ENCODE measurements at places on chromosomes 5 and 9. TPM values are rescaled to one million over a fixed set of nuclear protein-coding genes. Genes with fewer than 3 reads are reported as not detected.

DNA sequence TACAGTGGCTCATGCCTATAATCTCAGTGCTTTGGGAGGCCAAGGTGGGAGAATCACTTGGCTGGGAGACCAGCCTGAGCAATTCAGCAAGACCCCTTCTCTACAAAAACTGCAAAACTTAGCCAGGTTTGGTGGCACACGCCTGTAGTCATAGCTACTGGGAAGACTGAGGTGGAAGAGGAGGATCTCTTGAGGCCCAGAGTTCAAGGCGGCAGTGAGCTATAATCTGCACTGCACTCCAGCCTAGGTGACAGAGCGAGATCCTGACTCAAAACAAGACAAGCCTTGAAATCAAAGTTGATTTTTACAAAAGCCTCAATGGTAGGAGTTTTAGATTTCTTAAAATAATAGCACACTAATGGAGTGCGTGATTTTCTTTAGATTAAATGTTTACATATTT, 14.6 kb downstream of the UBE2D2 start:
- peaks cover 12% of the 10 kb centered on the region for H3K4me1 ChIP-seq
- no peaks in the 10 kb centered on the region for H3K36me3 ChIP-seq
- H3K27me3 ChIP-seq, result no peaks in the 10 kb centered on the region
- no peak overlapping the region for H3K27ac ChIP-seq

- no peak overlapping the region for H3K27ac ChIP-seq
- peak; percentile 52 for DNase-seq
- H3K4me3 ChIP-seq, result no peak overlapping the region
- H3K27me3 ChIP-seq, result no peaks in the 10 kb centered on the region
- no peaks in the 10 kb centered on the region for H3K36me3 ChIP-seq
- peaks cover 53% of the 10 kb centered on the region for H3K4me1 ChIP-seq
Measured at GRCh38 chr5:116542619-116543018, 32.0 kb downstream of the SEMA6A start.

- no peak overlapping the region for H3K4me3 ChIP-seq
- H3K27me3 ChIP-seq, result no peaks in the 10 kb centered on the region
- no peak overlapping the region for H3K27ac ChIP-seq
- H3K36me3 ChIP-seq, result no peaks in the 10 kb centered on the region
Measured at GRCh38 chr5:111762895-111763294, 5.9 kb upstream of the NREP start.

DNA sequence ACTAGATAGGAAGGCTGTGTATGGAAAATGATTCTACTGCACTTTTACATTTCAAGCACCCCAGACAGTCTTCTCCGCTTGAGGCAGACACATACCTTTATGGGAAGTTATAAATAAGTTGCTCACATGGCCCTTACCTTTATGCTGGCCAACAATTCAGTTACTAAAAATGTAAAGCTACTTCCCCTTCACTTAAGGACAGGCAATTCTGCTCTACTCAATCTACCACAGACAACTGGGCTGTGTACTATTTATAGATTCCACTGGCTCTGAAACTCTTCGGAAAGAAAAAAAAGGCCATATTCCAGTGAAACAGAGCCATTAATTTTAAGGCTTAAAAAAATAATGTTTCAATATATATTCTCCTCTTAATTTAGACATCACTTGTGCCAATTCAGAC, 59.4 kb downstream of the ELAVL2 start:
- H3K27ac ChIP-seq, result no peak overlapping the region
- no peaks in the 10 kb centered on the region for H3K36me3 ChIP-seq
- H3K27me3 ChIP-seq, result no peaks in the 10 kb centered on the region
- DNase-seq, result no peak

DNA sequence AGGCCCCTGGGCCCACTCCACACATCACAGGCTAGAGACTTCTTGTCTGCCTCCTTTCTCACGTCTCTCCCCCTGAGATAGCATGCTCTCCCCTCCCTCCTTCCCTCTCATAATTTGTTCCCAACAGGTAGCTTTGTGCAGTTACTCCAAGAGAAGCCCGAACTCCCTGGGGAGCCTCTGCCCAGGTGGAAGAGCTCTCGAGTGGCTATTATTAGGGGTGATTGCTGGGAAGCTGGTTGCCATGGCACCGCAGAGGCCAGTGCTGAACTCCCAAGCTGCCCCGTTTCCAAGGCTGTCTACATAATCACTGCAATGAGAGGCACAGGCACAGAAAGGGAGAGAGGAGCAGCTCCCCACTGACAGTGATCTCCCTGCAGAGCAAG, 104.7 kb upstream of the GPR151 start:
- DNase-seq, result no peak
- peaks cover 3% of the 10 kb centered on the region for H3K27me3 ChIP-seq
- H3K36me3 ChIP-seq, result no peaks in the 10 kb centered on the region

DNA sequence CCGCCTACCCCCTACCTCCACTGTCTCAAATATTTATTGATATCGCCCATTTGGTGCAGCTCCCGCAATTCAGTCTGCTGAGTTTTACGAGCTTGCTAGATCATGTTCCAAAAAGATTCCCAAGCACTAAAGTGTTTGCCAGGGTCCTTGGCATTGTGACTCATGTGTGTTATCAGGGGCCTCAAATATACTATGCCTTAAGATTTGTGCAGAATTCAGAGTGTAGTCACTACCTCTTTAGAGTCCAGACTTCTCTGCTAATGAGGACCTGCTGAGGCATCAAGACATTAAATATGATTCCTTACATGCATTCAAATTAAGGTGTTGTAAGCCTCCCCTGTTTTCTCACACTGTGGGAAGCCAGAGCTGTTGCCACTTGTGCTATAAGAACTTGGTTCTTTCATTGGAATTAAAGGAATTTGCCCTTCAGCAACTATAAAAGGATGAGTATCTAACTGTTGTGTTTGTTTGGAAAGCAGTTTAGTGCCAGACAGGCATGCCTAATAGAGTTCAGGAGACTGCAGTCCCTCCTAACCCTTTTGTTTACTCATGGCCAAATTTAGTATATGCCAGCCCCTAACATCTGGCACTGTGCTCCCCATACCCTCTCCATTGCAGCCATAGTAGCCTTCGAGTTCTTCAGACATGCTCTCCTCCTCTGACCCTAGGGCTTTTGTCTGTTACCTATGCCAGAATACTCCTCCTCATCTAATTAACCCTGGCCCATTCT, 316.4 kb downstream of the NR3C1 start:
- H3K27me3 ChIP-seq, result no peaks in the 10 kb centered on the region
- H3K4me1 ChIP-seq, result peaks cover 42% of the 10 kb centered on the region
- no peak overlapping the region for H3K4me3 ChIP-seq
- no peak overlapping the region for H3K27ac ChIP-seq

DNA sequence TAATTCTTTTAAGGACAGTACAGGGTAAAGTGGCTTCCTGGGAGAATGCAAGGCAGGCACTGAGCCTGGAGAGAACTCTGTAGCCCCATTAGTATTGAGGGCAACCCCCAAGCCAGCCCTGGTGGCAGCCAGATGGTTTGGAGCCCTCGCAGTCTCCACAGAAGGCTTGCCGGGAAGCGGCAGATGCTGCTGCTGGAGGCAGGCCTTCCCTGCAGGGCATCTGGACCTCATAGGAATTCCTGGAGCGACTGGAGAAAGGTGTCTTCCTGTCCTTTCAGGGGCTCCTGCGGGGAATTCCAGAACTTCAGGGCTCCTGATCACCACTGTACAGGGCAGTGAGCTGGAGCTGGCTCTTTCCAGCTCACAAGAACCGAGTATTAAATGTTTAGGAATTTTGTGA, 167.5 kb downstream of the INSYN2B start:
- no peak overlapping the region for H3K4me3 ChIP-seq
- H3K4me1 ChIP-seq, result no peaks in the 10 kb centered on the region
- H3K36me3 ChIP-seq, result no peaks in the 10 kb centered on the region
- H3K27ac ChIP-seq, result no peak overlapping the region
- no peak for DNase-seq
- no peaks in the 10 kb centered on the region for H3K27me3 ChIP-seq

GRCh38 chr5:10120934-10121333, 128.8 kb downstream of the ATPSCKMT start:
- H3K4me3 ChIP-seq, result no peak overlapping the region
- no peaks in the 10 kb centered on the region for H3K27me3 ChIP-seq
- DNase-seq, result no peak
- no peak overlapping the region for H3K27ac ChIP-seq
- no peaks in the 10 kb centered on the region for H3K4me1 ChIP-seq
- H3K36me3 ChIP-seq, result no peaks in the 10 kb centered on the region

- H3K4me1 ChIP-seq, result no peaks in the 10 kb centered on the region
- H3K27ac ChIP-seq, result no peak overlapping the region
- H3K4me3 ChIP-seq, result no peak overlapping the region
- DNase-seq, result no peak
Measured at GRCh38 chr5:120435129-120435528, 29.0 kb upstream of the PRR16 start.

DNA sequence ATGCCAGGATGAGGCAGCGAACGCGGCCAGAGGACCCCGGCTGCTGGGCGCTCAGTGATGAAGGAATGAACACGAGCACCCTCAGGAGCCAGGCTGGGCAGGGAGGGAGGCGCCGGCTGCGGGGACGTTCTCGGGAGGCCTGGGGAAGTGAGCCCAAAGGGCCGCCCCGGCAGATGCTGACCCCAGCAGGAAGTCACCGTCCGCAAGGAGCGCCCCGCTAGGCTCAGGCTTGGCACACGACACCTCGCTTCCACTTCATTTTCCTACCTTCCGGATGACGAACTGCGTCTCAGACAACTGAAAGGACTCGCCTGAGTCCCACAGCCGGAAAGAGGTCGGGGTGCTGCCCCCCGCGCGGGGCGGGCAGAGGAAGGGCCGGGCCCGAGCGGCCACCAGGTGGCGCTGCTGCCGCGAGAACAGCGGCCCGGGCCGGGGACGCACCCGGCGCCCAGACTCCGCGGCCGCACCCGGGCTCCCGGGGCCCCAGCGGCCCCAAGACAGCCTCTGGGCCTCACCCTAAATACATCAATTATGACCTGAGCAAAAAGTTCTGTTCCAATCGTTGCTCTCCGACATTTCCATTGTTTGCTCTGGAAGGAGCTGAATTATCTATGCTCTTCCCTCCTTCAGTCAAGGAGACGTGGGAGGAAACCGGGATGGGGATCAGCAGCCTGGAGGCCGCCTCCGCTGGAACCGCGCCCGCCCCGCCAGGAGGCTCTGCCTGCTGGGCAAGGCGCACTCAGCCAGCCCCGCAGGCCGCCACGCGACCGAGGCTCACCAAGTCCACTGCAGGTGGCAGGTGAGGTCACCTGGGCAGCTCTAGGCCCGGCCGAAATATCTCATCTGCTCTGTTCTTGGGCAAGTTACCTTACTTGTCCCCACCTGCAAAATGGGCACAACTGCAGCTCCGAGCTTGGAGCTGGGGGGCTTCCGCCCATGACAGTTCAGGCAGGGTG, 107.0 kb downstream of the ZNF354C start:
- H3K4me1 ChIP-seq, result peaks cover 4% of the 10 kb centered on the region
- peak; percentile 34 for DNase-seq
- H3K27me3 ChIP-seq, result no peaks in the 10 kb centered on the region
- H3K27ac ChIP-seq, result no peak overlapping the region
- H3K36me3 ChIP-seq, result no peaks in the 10 kb centered on the region

GRCh38 chr9:110135846-110136245, 72.1 kb downstream of the C9orf152 start:
- H3K27me3 ChIP-seq, result no peaks in the 10 kb centered on the region
- no peak overlapping the region for H3K27ac ChIP-seq
- DNase-seq, result no peak
- no peak overlapping the region for H3K4me3 ChIP-seq

- H3K36me3 ChIP-seq, result no peaks in the 10 kb centered on the region
- no peak overlapping the region for H3K4me3 ChIP-seq
- H3K27me3 ChIP-seq, result no peaks in the 10 kb centered on the region
- no peak for DNase-seq
Measured at GRCh38 chr5:88925692-88926490, 42.9 kb upstream of the MEF2C start.

DNA sequence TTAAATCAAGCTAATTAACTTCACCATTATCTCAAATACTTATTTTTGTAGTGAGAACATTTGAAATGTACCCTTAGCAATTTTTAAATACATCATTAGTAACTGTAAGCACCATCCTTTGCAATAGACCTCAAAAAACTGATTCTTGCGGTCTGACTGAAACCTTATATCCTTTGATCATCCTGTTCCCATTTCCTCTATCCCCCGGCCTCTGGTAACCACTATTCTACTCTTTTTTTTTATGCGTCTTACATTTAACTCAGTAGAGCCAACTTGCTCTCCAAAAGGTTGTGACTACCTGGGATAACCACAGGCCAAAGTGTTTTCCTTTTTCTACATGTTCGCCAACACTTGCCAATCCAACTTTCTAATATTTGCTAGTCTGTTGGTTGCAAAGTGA, 106.1 kb downstream of the IRX1 start:
- H3K4me3 ChIP-seq, result no peak overlapping the region
- H3K27ac ChIP-seq, result no peak overlapping the region
- DNase-seq, result no peak
- H3K4me1 ChIP-seq, result no peaks in the 10 kb centered on the region
- H3K36me3 ChIP-seq, result no peaks in the 10 kb centered on the region
- H3K27me3 ChIP-seq, result no peaks in the 10 kb centered on the region

The PTRH1 gene
- 2.4 TPM for total RNA-seq

The RASEF gene
- 74.9 TPM for total RNA-seq

The SMIM33 gene
- total RNA-seq, result 0.55 TPM

The PNPLA7 gene
- total RNA-seq, result 28.3 TPM

The CCDC171 gene
- total RNA-seq, result 2.8 TPM

The DIPK1B gene
- total RNA-seq, result 3.8 TPM
